Thymus (tissue), 14 donors: ENCODE measurements at places on chromosomes 2 and 18. TPM values are rescaled to one million over a fixed set of nuclear protein-coding genes. Genes with fewer than 3 reads are reported as not detected.

DNA sequence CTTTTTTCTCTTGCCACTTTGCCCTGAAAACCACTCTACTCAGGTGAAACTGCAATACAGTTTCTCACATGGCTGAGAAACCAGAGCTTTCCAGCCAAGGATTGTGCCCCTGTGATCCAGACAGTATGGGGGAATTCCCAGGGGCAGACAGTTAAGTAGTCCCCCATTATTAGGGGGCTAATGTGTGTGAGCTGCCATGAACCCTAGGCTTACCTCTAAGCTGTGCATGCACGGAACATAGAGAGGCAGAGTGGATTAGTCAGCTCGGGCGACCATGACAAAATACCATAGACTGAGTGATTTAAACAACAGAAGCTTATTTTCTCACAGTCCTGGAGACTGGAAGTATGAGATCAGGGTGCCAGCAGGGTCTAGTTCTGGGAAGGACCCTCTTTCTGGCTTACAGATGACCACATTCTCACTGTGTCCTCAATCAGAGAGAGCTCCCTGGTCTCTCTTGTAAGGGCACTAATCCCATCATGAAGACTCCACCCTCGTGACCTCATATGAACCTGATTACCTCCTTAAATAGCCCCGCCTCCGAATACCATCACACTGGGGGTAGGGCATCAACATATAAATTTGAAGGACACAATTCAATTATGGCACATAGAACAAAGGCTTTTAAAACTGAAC, 215.1 kb downstream of the EIPR1 start:
- no peaks in the 10 kb centered on the region for H3K27me3 ChIP-seq
- H3K4me1 ChIP-seq, result peaks cover 9% of the 10 kb centered on the region
- no peak for DNase-seq
- no peak overlapping the region for H3K4me3 ChIP-seq
- H3K36me3 ChIP-seq, result peaks cover 3% of the 10 kb centered on the region

DNA sequence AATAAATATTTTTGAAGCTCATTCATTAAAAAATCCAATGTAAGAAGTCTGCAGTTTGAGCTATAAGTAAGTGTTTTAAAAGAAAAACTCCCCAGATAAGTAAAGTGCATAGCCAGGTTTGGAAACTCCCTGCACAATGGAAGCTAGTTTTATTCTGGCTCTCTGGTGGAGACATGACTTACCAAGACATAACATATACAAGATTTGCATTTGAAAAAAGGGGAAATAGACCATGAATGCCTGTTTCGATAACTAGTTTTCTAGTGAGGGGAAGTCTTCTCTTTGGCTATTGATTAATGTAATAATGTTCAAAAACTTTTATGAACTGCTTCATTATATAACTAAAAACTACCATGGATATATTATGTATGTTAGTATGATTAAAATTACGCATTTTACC, 435.2 kb downstream of the ARHGAP15 start:
- no peaks in the 10 kb centered on the region for H3K4me1 ChIP-seq
- H3K27ac ChIP-seq, result no peak overlapping the region
- no peak overlapping the region for H3K4me3 ChIP-seq
- DNase-seq, result no peak
- no peaks in the 10 kb centered on the region for H3K27me3 ChIP-seq
- H3K36me3 ChIP-seq, result peaks cover 6% of the 10 kb centered on the region

DNA sequence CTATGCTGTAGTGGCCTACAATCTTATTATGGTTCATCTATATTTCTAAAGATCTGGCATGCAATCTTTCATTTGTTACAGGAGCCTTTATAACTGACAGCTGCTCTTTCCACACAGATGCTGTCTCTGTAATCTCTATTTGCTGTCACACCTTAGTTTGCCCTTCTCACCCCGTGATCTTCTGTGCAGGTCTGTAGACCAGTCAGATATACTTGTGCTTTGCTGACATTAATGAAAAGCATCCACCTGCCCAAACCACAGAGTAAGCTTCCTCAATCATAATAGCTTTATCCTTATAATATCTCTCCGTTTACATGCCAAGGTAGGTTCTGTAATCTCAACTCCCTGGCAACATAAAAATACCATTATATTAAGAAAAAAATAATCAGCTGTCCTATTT, 122.4 kb downstream of the GRB14 start:
- no peak for DNase-seq
- H3K4me3 ChIP-seq, result no peak overlapping the region
- no peaks in the 10 kb centered on the region for H3K4me1 ChIP-seq
- H3K36me3 ChIP-seq, result no peaks in the 10 kb centered on the region

The COLEC11 gene
- 5.2 TPM for total RNA-seq

DNA sequence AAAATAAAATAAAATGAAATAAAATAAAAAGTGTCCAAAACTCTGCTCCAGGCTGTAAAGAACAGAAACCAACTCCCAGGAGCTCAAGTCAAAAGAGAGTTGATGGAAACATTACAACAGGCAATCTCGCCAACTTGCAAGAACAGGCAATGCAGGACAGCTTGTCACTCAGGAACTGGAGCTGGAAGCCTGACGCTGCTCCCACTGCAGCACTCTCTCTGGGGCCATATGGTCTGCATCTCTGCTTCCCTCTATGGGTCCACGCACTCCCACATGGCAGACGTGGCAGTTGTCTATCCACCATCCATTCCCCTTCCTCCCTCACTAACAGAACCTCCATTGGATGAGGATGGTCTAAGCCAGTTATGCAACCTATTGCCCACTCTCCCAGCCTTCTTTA, 23.3 kb upstream of the ARPC2 start:
- H3K36me3 ChIP-seq, result no peaks in the 10 kb centered on the region
- H3K27me3 ChIP-seq, result no peaks in the 10 kb centered on the region
- no peak for DNase-seq

DNA sequence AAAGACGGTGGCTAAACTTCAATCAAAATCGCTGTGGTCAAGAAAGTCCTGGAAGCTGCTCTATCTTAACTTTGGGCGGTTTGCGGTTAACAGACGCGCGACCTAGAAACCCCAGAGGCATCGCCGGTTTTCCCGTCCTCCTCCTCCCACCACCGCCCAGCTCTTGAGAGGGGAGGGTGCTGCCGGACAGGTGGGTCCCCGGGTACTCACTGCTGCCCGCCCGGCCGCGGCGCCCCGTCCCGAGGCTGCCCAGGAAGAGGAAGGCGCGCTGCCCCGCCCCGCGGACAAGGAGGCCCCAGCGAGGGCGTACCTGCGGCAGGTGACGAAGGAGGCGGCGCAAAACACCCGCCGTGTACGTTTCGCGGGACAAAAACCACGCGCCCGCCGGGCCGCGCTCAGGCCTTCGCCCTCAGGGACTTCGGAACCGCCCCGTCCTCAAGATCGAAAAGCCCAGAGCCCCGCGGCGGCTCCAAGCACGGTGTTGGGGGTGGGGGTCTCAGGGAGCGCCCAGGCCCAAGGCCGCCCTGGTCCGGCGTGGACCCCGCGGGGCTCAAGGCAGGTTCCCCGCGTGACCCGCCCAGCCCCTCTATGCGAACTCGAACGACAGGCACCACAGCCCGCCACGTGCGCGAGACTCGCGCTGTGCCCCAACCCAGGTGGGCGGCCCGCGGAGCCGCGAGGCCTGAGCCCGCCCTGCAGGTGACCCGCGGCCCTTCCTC, at the start of gene SH3YL1:
Gene SH3YL1, minus strand, starts transcription at position 259 of the 719 bp plus-strand sequence. Its CDS starts 48 bp downstream, at position 211.
- peak within 1 kb of the TSS; percentile 94 for H3K4me3 ChIP-seq
- H3K27ac ChIP-seq, result peak within 1 kb of the TSS; percentile 92
- peak; percentile 38 for DNase-seq
- H3K27me3 ChIP-seq, result no peaks in the 10 kb centered on the region
- no peaks in the 10 kb centered on the region for H3K36me3 ChIP-seq
- H3K4me1 ChIP-seq, result peaks cover 14% of the 10 kb centered on the region
